ENCODE measurements at places on chromosomes 12 and 14.

GRCh38 chr12:43151441-43151981 is 400.5 kb downstream of the ADAMTS20 start:
- DNase-seq, result no peak

- DNase-seq, result no peak
These were observed 219.2 kb downstream of the FSCB start for GRCh38 chr14:44287858-44288257.

DNA sequence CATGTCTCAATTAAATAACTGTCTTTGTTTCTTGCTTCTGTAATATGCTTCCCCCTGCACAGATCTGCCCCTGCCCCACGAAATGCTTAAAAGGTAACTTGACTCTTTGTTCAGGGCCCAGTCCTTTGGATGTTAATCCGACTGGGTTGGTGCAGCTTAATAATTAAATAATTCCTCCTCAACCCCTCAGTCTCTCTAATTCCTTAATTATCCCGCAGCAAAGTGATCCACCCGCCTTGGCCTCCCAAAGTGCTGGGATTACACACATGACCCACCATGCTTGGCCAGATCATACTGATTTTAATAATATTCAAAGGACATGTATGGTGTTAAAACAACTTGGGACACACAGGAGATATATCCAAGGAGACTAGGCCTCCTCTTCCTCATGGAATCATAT is 18.2 kb upstream of the ANAPC7 start:
- no peak for DNase-seq

DNA sequence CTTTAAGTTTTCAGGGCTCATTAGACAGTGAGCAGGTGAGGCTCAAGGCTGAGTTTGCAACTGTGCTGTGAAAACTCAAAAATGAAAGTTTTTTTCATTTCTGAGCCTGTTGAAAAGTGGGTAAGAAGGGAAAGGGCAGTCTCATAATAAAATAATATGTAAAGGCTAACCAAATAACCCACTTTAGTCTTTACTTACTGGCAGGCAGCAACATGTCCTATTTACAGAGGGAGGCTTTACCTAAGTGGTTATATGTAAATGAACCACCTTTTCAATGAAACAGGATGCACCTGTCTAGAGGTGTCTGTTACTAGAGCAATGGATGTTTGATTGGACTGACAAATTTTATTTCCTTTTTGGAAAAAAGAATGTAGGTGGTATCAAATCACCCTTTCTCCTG is 158.0 kb downstream of the ETV6 start:
- DNase-seq, result no peak

DNA sequence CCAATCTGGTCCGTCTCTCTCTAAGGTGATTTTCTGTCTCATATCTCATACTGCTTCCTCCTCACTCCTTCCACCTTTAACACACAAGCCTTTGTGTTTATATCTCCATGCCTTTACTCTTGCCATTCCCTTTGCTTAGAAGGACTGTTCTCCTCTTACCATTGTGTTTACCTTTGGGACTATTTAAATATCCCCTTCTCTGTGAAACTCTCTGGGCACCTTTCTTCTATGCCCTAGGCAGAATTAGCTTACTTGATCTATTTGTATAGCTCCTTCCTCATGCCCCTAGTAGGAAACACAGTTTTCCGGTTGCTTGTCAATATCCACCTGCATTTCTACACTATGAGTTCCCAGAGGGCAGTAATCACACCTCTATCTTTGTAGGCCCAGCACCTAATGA is 3.9 kb upstream of the AMHR2 start:
- DNase-seq, result no peak

- no peak for DNase-seq
These were observed 283 bp upstream of the PSMB11 start for GRCh38 chr14:23041729-23042128.

- DNase-seq, result no peak
These were observed 286.6 kb downstream of the C12orf75 start for GRCh38 chr12:105616971-105617540.

GRCh38 chr14:100058777-100059437 is 6.3 kb upstream of the EVL start:
- no peak for DNase-seq

Measured in activated naive CD4-positive, alpha-beta T cell treated with anti-CD3 and anti-CD28 coated beads, Interleukin-2, amount 50 U/mL, for 16 hours (primary cell).